ENCODE measurements at places on chromosomes 2 and 18.

DNA sequence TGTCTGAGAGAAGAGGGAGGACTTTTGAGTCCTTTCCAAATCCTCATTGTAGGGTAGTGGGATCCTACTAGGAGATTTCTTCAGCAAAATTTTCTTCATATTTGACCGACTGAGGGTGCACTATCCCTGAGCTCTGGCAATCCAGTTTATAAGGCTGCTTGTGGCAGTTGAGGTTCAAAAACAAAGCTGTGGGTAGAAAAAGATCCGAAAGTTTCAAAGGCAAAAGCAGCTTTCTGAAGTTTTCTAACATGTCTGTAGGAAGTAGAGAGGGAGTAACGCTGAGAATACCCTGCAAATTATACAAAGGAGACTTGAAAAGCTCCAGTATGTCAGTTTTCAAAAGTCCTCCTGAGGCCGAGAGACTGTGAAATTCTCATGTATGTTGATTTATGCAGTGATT is 1039.3 kb upstream of the PIK3C3 start:
- no peak for DNase-seq

DNA sequence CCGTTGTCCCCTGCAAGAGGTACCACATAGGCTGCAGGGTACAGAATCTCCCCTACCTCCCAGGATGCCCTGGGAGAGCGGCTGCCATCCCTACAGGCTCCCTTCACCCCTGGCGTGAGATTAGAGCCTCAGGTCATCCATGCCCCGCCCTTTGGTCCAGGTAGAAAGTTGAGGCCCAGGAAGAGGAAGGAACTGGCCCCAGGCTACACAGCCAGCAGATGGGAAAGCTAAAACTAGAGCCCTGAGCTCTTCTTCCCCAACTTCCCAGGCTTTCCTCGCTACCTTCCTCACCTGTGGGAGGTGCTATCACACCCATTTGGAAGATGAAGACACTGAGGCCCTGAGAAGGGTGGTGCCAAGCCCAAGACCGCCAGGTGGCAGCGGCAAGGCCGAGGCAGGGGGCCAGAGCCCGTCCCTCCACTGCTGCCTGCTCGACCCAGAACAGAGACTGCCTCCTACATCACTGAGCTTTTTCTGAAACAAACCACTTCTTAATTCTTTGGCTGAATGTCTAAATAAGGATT is 25.8 kb downstream of the CIB4 start:
- no peak for DNase-seq

DNA sequence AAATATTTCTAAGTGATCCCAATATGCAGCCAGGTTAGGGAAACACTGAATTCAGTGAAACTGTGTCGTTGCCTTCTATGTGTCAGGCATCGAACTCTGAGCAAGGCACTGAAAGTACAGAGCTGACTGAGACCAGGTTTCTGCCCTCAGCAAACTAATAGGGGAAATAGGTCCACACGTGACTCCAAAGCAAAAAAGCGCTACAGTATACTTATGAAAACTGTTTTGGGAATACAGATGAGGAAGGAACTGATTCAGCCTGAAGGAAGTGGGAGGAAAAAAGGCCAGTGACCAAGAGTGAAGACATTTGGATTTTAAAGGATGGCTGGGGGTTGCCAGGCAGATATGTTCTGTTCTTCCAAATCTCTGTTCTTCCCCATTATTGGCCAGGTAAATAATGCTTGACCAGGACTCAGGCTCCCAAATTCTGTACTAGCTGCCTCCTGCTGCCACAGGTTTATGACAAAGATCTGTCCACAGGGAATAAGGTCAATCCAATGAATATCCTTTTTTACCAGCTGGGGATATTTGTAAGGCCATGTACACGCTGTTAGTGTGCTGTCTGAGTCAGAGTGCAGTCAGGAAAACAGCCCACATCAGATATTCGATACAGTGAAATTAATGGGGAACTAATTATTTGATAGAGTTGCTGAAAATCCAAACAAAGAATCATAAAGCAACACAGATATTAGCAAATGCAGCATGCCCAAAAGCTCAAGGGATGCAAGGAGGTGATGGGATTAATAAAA is 24.5 kb upstream of the INPP4A start:
- DNase-seq, result no peak

- DNase-seq, result no peak
These were observed 55.6 kb downstream of the INPP5D start for GRCh38 chr2:233115741-233116140.

- no peak for DNase-seq
These were observed 1183.2 kb upstream of the ACVR2A start for GRCh38 chr2:146661473-146662096.

GRCh38 chr2:226911932-226912331 is 76.1 kb downstream of the RHBDD1 start:
- no peak for DNase-seq

DNA sequence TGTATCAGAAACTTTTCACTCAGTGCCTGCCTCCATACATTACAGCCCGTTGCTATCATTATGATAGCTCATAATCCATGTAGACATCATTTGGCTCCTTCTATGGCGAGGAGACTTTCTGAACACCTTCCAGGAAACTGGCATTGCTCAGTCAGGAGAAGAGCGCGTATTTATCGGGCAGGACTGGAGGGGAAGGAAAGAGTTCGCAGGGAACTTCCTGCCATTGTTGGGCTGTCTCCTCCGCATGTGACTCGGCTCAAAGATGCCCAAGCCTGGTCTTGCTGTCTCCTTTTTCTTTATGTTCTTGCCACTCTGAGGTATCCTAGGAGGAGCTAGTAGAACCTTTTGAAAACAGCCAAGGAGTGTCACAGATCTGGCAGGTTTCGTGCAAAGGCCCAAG is 156.8 kb downstream of the CTIF start:
- no peak for DNase-seq

DNA sequence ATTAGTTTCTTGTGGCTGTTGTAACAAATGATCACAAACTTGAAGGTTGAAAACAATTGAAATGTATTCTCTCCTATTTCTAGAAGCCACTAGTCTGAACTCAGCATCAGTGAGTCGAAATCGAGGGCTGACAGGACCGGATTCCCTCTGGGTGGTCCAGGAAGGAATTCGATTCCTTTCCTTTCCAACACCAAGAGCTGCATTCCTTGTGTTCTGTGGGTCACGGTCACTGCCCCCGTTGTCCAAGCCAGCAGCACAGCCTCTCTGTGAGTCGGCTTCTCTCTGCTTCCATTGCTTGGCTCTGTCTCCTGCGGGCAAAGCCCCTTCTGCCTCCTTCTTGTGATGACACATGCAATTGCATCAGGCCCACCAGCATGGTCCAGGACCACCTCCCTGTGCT is 67.3 kb downstream of the SMIM21 start:
- DNase-seq, result no peak

- DNase-seq, result no peak
These were observed 743.7 kb downstream of the GALR1 start for GRCh38 chr18:77993188-77993981.

- no peak for DNase-seq
These were observed 307.3 kb downstream of the TDRD15 start for GRCh38 chr2:21431078-21431477.

GRCh38 chr2:19321946-19322345 is 36.5 kb downstream of the OSR1 start:
- DNase-seq, result no peak

GRCh38 chr2:111995148-111995547 is 59.9 kb upstream of the TMEM87B start:
- DNase-seq, result no peak

DNA sequence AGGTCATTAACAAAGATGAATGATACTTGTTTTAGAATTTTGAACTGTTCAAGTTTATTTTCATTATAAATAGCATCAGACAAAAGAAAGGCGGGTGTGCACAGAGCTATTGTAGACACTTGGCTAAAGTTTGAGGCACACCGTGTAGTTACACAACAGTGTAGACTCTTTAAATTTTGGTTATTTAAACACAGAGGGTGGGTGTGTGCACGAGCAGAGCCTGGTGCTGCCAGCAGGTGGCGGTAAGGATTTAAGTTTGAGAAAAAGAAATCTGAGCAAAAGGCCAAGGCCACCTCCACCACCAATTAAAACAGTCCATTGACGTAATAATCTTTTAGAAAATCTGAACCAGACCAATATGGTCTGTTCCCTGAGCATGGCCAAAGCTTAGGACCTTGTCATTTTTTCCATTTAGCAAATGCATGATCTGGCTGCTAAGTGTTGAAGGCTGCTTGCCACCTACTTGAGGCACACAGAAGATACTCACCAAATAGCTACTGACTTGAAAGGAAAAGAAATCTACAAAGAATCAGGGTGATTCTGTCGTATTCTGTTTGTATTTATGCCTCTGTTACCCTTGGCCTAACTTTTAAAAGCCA is 14.3 kb downstream of the COPS7B start:
- DNase-seq, result peak; percentile 56

DNA sequence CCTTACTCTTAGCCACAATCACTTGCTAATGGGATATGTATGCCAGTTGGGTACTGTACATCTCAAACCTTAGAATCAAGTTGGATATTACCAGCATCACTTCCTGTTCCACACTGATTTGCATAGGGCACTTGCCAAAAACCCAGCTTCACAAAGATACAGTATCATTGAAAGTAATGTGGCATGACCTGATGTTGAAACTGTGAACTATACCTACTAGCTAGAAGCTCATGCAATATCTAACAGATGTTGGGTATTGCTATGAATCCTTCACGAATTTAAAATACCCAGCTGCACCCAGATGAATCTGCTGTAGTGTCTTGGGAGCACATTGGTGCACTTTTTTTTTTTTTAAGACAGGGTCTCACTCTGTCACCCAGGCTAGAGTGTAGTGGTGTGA is 6.5 kb upstream of the STAMBP start:
- DNase-seq, result no peak

GRCh38 chr2:235232449-235233433 is 261.1 kb upstream of the AGAP1 start:
- DNase-seq, result no peak

- DNase-seq, result no peak
These were observed 7.4 kb upstream of the MAT2A start for GRCh38 chr2:85531589-85531988.

DNA sequence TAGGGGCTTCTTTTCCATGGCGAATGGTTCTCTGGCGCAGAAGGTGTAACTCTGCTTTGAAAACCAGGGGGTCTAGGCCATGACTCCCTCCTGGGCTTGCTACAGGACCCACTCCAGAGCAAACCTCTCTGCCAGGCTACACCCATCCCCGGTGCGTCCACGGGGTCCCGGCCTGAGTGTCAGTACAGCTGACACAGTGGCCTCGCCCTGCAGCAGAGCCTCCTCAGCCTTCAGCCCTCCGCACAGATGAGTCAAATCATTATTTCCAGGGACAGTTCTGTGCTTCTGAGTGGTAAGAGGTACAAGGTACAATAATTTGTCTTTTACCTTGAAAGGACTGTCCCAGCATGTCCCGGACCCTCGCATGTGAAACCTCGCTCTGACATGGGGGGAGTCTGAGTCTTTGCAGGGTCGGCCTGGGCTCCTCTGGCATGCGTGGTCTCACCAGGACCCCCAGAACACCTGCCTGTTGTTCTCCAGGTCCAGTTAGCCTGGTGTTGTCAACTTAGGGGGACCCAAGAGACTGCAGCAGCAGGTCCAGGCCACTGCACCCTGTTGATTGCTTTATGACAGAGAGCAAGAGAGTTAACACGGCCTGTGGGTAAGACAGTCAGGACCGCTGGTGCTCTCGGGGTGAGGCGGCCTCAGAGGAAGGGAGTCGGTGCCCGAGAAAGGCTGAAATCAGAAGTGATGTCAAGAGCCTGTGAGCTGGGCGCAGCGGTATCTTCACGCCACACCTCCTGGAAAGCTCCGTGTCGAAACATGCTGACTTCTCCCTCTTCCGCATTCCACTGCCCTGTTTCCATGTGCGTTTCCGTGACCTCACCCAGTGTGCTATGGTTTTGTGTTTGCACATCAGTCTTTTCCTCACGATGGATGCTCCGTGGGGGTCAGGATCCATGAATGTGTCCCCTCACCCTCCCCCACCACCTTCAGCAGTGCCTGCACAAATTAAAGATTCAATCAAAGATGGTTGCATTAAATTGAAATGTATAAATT is 340.1 kb downstream of the EIPR1 start:
- no peak for DNase-seq

DNA sequence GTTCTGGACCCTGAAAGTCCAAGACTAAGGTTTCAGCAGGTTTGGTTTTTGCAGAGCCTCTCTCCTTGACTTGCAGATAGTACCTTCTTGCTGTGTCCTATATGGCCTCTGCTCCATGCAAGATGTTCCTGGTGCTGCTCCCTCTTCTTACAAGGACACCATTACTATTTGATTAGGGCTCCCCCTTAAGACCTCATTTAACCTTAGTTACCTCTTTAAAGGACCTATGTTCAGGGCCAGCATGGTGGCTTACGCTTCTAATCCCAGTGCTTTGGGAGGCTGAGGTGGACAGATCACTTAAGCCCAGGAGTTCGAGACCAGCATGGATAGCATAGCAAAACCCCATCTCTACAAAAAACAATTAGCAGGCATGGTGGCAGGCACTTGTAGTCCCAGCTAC is 179.0 kb downstream of the SLC39A10 start:
- no peak for DNase-seq

DNA sequence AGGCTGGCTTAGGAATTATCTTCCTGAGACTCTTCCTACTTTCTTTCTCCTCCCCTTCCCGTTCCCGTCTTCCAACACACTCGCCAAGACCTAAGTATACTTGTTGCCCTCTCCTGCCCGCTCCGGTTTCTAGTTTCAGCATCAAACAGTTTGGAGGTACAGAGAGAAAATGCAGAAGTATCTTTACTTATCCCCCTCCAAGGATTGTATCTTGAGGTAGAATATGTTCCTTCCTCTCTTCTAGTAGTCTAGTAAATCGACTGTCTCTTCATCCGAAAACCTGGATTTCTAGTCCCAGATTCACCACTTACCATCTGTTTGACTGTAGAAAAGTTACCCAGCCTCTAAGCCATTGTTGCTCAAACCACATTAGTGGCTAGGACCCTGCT is 755 bp downstream of the EIF4E2 start:
- no peak for DNase-seq

DNA sequence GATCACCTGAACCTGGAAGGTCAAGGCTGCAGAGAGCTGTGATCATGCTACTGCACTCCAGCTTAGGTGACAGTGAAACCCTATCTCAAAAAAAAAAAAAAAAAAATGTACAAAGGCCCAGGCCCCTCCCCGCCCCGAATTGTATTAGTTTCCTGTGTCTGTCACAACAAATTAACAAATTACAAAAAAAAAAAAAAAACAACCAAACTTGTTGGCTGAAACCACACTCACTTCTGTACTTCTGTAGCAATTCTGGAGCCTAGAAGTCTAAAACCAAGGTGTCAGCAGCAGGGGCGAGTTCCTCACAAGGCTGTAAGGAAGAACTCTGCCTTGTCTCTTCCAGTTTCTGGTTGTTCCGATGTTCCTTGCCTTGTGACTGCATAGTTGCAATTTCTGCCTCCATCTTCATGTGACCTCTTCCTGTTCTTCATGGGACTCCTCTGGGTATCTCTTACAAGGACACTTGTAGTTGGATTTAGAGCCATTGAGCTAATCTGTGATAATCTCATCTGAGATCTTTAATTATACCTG is 100.8 kb upstream of the ZSWIM2 start:
- no peak for DNase-seq

DNA sequence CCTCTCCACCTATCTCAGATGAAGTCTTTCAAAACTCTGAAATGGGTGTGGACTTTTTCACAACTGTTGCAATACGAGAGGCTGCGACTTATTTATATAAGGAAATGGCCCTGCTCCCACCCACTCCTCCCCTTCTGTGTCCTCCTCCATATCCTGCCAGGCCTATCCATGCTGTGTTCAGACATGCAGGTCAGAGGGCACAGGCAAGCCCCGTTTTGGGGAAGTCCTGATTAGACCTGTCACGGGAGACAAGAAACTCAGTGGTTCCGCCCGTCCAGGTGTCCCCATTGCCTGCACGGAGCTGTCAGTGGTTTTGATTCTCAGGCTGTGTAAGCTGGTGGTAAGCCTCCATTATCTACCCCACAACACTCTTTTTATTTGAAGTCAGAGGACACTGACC is 99.6 kb upstream of the MGAT5 start:
- no peak for DNase-seq
